NCI-H446 (cell line): ENCODE measurements at places on chromosomes 7 and 10.

- DNase-seq: no peak
Measured at GRCh38 chr10:44578271-44578670, 193.4 kb upstream of the CXCL12 start.

GRCh38 chr7:90538405-90538804 lies 57.7 kb upstream of the CDK14 start:
- DNase-seq: no peak

DNA sequence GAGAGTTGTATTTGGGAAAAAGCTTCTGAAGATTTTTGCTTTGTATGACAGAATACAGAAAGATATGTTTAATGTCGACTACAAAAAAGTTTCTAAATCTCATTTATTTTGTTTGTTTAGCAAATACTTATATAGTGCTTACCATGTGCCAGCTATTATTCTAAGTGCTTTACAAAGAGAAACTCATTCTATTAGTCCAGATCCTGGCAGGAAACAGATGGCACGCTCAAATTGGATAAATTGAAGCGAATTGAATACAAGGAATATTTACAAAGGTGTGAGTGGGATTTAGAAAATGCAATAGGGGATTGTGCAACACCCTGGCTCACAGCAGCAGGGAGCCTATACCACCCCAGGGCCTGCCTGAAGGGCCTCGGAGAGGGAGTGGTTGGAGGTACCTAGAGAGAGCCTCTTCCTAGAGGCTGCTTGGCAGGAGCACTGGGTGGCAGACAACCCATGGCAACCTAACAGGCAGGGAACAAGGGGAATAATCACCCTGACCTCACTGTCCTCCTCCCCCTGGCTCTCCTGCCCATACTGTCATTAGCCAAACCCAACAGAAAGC lies 27.6 kb upstream of the FAM204A start:
- no peak for DNase-seq

DNA sequence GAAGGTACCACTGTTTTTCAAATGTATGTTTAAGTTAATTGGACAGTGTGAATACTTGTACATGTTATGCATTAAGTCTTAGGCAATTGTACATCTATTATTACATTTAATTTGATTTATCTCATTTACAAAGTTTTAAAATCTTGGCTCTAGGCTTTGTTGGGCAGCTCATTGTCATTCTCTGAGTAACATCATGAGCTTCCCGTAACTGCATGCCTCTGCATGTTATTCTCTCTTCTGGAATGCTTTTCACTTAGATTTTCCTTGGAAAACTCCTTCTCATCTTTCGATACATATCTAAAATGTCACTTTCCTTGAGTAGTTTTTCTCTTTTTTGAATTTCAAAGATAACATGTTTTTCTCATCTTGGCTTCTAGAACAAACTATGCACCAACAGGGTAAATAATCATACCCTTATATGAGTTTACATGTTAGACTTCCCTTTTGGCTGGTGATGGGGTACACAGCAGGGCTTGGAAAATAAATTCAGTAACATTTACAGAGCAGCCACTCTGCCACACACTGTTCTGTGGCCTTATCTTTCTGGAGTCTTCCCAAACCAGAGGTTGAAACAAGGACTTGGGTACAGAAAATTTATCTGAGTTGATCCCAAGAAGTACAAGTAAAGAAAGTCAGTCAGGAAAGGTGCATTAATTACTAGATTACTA lies 42.2 kb upstream of the A1CF start:
- DNase-seq: no peak

GRCh38 chr7:5083311-5083711 lies 37.7 kb downstream of the RBAK start:
- DNase-seq: no peak

DNA sequence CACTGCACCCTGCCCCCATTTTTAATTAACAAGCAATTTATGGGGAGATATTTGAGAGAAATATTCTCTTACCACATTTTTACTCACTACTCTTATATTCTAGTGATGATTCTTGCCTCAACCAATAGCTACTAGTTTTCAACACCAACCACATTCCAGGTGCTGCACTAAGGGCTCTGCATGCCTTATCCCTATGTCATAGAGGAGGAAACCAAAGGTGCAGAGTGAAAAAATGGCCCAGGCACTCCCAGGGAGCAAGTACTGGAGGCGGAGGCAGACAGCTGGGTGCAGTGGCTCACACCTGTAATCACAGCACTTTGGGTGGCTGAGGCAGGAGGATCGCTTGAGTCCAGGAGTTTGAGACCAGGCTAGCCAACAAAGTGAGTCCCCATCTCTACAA lies 35.5 kb upstream of the TPST1 start:
- no peak for DNase-seq

DNA sequence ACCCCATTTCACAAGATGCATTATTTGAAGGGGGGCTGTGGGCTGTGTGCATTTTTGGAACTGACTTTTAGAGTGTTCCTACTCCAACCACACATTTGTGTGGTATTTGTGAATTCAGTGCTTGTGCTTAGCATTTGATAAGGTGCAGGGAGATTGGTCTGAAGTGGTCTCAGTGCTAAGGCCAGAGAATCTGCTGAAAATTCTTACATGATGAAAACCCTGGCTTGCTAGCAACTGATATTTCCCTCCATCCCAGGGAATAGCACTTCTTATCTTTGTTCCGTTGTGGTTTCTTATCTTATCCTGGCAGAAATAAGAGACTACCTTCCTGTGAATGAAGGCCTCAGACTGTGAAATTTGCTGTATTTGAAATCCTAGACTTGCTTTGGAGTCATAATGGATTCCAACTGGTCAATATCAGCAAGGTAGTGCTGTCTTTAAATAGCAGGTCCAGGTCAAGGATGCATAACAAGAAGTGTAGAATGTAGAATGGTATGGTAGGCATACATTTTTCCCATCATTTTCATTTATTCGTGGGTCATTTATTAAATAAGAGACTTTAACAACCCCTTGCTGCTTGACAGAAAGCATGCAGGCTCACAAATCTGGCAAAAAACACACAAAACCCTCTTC lies 986.9 kb downstream of the REEP3 start:
- no peak for DNase-seq

DNA sequence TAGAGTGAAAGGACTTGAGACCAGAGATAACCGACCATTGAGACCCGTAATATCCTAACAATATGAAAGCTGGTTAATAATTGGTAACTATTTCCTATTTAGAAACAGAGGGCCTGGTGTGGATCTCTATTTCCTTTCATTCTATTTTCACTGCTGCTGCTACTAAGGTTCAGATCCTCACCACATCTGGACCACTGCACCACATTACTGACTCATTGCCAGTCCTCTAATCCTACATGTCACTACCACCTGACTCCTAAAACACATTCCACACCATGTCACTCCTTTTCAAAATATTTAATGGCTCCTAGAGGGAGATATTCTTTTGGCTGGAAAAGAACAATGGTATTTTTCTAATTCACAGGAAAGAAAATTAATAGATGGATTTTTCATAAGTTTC lies 6.4 kb downstream of the USP54 start:
- no peak for DNase-seq

- DNase-seq: no peak
Measured at GRCh38 chr10:103638948-103639347, 145.4 kb downstream of the NEURL1 start.

DNA sequence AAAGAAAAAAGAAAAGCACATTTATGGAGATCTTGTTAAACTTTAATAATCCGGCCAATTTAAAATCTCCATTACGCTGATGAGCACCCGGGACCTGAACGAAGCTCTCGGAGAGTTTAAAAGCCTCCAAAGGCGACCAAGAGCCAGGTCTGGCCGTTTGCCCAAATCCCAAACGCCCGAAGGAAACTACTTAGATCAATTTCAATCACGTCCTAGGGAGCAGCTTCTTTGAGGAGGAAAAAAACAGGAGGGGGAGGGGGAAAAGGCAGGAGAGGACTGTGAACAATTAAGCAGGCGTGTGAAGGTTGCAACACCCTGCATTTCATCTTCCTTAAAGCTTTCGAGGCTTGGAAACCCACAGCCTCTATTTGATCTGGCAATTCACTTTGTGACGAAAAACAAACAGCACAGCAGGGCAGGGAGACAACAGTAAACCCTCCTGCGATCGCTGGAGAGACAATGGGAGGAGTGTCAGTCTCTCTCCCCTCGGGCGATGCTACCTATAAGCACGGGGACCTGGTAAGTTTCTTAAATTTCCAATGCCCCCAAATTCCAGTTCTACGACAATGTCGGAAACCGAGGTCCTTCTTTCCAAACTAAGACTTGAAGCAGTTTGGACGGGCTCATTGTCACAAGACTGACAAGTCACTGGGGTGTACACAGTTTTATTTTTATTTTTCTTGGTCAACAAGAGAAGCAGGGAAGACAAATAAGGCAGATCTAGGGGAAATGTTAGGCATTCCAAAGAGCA lies 1.2 kb downstream of the KLF6 start:
- peak; percentile 61 for DNase-seq
